ENCODE measurements at places on chromosomes 16 and 17.

DNA sequence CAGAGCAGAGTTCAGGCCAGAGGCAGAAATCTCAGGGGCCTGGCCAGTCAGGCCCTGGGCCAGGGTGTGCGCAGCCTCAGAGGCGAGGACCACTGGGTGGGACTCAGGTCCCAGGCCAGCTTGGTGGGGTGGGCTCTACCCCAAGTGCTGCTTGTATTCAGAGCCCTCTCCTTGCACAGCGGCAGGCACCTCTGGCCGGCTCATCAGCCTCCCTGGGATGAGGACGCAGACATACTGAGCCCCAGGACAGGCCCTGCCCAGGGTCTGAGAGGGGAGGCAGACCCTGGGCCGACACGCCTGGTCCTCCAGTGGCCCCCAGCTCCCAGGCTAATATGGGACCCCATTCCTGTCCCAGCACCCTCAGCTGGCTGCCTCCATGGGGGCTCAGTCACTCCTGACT, 7.6 kb upstream of the IL27 start:
- no peak for DNase-seq

DNA sequence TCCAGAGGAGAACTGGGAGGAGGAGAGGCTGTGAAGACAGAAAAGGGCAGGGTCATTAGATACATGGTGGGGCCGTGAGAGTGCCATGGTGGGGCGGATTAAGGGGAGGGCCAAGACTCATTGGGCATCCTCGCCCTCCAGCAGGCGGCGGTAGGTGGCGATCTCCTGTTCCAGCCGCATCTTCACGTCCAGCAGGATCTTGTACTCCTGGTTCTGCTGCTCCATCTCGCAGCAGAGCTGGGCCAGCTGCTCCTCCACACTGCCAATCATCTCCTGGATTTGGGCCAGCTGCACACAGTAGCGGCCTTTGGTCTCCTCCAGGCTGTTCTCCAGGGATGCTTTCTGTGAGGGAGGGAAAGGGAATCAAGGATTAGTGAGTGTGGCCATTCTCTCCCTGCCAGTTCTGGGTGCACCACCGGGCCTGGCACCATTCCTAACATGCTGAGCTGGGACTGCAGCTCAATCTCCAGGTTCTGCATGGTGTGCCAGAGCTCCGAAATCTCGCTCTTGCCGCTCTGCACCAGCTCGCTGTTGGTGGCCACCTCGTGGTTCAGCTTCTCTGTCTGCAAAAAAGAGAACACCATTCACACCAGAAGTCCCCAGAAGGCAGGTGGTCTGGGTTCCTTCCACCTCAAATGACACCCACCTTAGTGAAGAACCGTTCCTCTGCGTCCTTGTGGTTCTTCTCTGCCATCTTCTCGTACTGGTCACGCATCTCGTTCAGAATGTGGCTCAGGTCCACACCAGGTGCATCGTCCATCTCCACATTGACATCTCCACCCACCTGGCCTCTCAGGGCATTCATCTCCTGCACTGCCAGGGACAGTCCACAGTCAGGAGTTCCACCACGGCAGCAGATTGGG, 129.0 kb downstream of the CCDC144A start:
- no peak for DNase-seq

- no peak for DNase-seq
These were observed 1.2 kb downstream of the QPRT start for GRCh38 chr16:29680180-29680598.

DNA sequence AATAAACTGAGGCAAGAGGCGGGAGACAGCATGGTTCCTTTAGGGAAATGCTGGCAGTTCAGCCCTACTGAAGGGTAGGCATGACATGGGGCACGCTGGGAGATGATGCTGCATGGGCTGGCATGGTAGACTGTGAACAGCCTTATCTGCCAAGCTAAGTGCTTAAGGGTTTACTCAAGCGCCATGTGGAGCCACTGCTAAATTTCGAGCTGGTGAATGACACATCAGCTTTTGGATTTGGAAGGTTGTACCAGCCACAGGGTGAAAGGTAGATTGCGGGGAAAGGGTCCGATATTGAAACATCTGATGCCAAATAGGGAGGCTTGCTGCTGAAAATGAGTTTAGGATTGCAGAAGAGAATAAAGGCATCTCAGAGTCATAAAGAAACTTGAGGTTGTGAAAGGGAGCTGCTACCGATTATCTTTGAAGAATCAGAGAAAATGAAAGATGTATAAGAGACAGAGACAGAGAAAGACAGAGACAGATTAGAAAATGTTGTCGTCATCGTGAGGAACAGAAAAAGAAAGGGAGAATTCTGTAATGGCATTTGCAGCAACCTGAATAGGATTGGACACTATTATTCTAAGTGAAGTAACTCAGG, 16.3 kb downstream of the PIK3R5 start:
- no peak for DNase-seq

DNA sequence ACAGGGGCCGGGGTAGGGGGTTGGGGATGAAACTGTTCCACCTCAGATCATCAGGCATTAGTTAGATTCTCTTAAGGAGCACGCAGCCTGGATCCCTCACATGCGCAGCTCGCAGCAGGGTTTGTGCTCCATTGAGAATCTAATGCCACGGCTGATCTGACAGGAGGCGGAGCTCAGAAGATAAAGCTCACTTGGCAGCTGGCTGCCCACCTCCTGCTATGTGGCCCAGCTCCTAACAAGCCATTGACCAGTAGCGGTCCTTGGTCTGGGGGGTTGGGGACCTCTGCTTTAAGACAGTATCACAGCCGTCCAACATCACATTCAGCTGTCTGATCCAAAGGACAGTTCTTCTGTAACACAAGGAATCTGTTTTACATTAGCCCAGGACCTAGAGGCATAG, 62.5 kb downstream of the SLC39A11 start:
- DNase-seq = no peak

DNA sequence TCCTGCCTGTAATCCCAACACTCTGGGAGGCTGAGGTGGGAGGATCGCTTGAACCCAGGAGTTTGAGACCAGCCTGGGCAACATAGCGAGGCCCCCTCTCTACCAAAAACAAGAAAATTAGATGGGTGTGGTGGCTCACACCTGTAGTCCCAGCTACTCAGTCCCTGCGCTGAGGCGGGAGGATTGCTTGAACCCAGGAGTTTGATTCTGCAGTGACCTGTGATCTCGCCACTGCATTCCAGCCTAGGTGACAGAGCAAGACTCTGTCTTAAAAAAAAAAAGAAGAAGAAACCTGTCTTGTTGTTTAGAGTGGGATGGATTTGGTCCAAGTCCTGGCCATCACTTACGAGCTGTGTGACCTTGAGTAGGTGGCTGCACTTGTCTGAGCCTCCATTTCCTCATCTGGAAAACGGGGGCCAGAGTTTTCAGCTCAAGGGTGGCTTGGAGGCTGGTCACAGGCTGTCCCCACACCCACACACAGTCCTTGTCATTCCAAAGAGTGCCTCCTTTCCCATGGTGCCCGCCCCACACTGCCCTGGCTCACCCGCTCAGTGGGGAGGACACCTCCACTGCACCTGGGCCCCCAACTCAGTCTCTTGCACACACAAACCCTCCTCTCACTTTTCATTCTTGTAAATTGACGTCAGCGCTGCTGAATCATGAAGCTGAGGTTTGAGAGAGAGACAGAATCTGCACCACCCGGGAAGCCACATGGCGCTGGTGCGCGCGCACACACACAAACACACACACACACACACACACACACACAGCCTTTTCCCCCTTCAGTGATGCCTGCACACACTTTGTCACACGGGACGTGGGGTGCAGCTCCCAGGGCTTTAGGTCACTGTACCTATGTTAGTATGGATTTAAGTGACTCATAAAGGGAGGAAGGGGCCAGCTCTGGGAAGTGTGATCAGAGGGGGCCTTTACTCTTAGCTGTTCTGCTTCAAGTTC, 4.2 kb downstream of the SOCS1 start:
- no peak for DNase-seq

- DNase-seq = no peak
These were observed 801 bp downstream of the CHAD start for GRCh38 chr17:50467855-50468303.

- peak; percentile 8 for DNase-seq
These were observed 621 bp upstream of the CSHL1 start for GRCh38 chr17:63911657-63912100.

- DNase-seq = no peak
These were observed 85.5 kb upstream of the ZNF469 start for GRCh38 chr16:88297178-88297720.

DNA sequence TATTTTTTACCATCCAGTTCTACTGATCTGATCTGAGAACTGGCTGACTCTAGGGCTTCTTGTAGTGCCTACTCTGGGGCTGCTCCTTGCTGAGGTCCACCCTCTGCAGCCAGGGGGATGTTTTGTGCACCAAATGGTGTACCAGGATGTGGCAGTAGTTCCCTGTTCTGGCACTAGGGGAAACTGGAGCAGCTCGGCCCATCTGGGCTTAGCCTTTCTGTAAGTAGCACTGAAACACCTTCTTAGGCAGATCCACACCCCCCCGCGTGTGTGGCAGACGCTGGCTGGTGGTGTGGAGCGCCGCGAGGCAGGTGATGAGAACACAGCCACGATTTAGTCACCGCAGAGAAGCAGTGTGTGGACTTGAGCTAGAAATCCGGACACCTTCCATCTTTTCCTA, 17.0 kb downstream of the DUSP14 start:
- DNase-seq = no peak

GRCh38 chr17:43881758-43882505, 25.4 kb downstream of the MPP2 start:
- no peak for DNase-seq

- no peak for DNase-seq
These were observed 26.1 kb downstream of the CD300LG start for GRCh38 chr17:43873091-43873490.

DNA sequence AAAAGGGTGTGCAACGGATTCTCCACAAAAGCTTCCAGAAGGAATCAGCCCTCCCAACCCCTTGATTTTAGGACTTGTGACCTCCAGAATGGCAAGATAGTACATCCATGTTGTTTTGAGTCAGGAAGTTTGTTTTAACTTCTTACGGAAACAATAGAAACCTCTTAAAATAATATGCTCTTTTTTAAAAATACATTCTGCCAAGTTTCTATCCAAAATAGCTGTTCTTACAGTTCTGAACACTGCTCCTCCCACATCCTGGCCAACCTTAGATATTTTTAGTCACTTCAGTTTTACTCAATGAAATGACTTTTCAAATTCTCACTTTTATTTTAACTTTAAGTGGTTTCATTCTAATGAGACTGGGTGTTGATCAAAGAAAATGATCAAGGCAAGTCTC, 156.4 kb downstream of the ZNF18 start:
- DNase-seq = no peak

GRCh38 chr16:9159839-9160550, 68.6 kb downstream of the HAPSTR1 start:
- DNase-seq = peak; percentile 48

- no peak for DNase-seq
These were observed 615 bp downstream of the NHERF2 start for GRCh38 chr16:2027024-2028010.

GRCh38 chr17:41366070-41366469, 3.5 kb downstream of the KRT33B start:
- DNase-seq = no peak

GRCh38 chr16:21283521-21284289, 5.6 kb upstream of the CRYM start:
- no peak for DNase-seq

- DNase-seq = no peak
These were observed 58.1 kb upstream of the CRISPLD2 start for GRCh38 chr16:84761448-84762368.

GRCh38 chr17:17680477-17681186, 626 bp upstream of the RAI1 start:
- DNase-seq = no peak

GRCh38 chr17:66545918-66546317, 243.5 kb downstream of the PRKCA start:
- DNase-seq = no peak

GRCh38 chr17:76527430-76528111, 9.9 kb downstream of the CYGB start:
- no peak for DNase-seq

DNA sequence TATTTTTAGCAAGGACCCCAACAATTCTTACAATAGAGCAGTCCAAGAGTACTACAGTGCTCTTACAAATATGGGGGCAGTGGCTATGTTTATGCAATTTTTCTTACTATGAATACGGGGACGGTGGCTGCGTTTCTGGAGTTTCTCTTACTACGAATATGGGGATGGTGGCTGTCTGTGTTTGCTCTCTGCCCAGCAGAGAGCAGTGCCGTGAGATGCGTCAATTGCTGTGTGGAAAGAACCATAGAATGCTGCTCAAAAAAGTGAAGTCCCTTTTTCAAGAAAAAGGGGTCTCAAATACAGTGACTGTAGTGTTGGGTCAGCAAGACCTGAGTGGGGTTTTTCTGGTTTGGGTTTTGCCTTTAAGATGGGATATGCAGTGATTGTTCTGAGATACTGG, 53.9 kb downstream of the KNOP1 start:
- DNase-seq = no peak

DNA sequence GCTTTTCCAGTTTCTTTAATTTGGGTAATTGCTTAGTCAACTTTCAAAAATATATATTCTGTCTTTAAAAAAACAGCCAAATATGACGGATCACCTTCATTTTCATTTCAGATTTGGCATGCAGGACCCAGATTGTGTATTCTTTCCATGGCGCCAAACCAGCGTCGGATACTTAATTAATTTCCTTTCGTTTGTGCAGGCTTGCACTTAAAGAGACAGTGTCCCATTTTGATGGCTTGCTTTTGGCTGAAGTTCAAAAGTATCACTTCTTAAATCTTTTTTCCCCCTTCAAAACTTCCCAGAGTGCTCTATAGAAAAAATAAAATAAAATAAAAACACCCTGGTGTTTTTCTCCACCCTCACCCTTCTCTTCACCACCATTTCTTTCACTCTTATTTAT, 394.5 kb upstream of the SOX9 start:
- peak; percentile 56 for DNase-seq

- DNase-seq = no peak
These were observed 67.4 kb downstream of the MAP2K4 start for GRCh38 chr17:12088035-12088434.

DNA sequence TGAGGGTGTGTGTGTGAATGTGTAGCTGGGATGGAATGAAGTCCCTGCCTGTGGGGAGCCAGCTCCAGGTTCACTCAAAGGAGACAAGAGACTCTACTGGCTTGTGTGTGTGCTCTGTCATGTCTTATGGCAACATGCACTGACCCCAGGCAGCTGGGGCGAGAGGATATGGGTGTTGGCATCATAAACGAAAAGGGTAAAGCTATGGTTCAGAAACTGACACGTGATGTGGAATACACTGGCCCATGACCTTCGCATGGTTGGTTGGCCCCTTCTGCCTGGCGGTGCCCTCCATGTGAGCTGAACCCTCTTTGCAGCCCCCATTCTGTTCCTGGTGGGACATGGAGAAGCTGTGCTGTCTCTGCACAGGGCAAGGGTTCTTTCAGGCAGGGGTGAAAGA, 21.9 kb downstream of the ZNF750 start:
- DNase-seq = no peak

- DNase-seq = no peak
These were observed 133.2 kb upstream of the SOX9 start for GRCh38 chr17:71987634-71988033.

All from NCI-H774 (cell line).